CD4-positive, alpha-beta T cell (primary cell): ENCODE measurements at places on chromosomes 11 and 22. TPM values are rescaled to one million over a fixed set of nuclear protein-coding genes. Genes with fewer than 3 reads are reported as not detected.

The DLG2 gene
- total RNA-seq = 2.1 TPM

The BARX2 gene
- total RNA-seq = not detected

The KREMEN1 gene
- not detected for total RNA-seq

The ZNF280B gene
- total RNA-seq = 1.0 TPM

DNA sequence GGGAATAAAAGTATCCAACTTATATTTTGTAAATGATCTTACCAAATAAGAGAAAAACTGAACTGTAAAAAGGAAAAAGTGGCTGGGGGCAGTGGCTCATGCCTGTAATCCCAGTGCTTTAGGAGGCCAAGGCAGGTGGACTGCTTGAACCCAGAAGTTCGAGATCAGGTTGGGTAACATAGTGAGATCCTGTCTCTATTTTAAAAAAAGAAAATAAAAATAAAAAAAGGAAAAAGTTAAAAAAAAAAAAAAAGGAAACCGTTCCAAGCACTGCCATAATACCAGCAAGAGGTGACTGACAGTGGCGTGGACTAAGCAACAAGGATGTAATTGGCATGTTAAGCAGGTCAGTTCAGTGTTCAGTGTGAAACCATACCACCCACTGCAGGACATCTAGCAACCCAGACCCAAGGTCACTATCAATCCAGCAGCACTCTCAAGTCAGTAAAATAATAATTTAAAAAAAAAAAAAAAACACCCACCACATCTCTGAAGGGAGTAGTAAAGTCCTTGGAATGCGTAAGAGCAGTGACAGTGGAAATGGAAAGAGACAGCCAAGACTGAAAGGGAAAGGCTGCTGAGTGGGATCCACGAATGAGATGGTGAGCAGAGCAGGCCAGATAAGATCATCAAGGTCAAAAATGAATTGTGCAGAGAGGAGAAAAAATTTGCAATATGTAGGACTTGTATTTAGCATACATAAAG is 43.6 kb downstream of the MAPK1 start:
- no peaks in the 10 kb centered on the region for H3K27me3 ChIP-seq
- peaks cover 2% of the 10 kb centered on the region for H3K36me3 ChIP-seq
- no peak overlapping the region for H3K4me3 ChIP-seq
- no peak overlapping the region for H3K27ac ChIP-seq
- DNase-seq = no peak

GRCh38 chr22:29147331-29147899 is 58.3 kb upstream of the EMID1 start:
- DNase-seq = no peak
- no peak overlapping the region for H3K27ac ChIP-seq
- no peaks in the 10 kb centered on the region for H3K36me3 ChIP-seq

DNA sequence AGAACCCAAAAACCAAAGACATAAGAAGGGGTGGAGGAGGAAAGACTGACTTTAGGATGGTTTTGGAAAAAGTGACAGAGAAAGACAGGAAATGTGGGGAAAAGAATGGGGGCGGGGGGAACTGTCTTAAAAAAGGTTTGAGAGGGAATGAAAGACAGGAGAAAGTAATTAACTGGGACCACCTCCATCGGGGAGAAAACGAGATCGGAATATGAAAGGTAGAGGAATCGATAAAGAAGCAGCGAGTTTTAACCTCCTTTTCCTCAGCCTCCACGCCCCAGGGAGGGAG is 524 bp downstream of the MTMR2 start:
- H3K4me3 ChIP-seq = peak overlapping the region; percentile 98
- peaks cover 9% of the 10 kb centered on the region for H3K4me1 ChIP-seq
- no peaks in the 10 kb centered on the region for H3K27me3 ChIP-seq
- H3K27ac ChIP-seq = peak overlapping the region; percentile 77

- H3K27me3 ChIP-seq = no peaks in the 10 kb centered on the region
- H3K36me3 ChIP-seq = no peaks in the 10 kb centered on the region
- H3K27ac ChIP-seq = no peak overlapping the region
- no peak for DNase-seq
Measured at GRCh38 chr11:45384711-45385241, 98.6 kb upstream of the SYT13 start.

DNA sequence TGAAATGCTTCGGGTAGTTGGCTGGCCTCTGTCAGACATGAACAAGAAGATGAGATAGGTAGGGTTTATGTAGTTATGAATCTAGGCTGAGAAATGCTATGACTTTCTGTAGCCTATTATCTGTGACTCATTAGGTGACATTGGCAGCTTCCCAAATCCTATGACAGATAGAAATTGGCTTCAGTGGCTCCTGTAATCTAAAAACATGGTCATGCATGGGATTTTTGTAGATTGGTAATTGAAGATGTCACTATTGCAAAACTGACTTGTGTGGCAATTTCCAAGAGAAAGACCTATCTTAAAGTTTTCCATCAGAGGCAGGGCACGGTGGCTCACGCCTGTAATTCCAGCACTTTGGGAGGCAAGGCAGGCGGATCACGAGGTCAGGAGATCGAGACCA is 29.4 kb upstream of the GRIK4 start:
- no peak overlapping the region for H3K4me3 ChIP-seq
- DNase-seq = no peak
- H3K27me3 ChIP-seq = no peaks in the 10 kb centered on the region
- H3K36me3 ChIP-seq = no peaks in the 10 kb centered on the region

DNA sequence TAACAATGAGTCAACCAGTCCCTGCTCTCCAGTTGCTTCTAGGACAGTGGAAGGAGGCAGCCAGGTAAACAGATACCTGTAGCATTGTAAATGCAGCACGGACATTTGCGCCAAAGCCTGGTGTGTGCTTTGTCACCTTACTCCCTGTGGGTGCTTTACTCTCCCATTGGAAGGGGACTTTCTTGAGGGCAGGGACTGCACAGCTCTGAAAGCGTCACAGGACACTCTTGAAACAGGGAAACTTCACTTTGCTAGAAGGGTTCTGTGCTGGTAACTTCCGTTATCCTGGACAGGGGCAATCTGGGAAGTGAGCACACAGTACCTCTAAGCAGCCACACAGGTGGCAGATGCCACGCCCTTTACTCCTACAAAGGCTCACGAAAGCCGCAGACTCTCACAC is 99.8 kb downstream of the MYO18B start:
- H3K36me3 ChIP-seq = no peaks in the 10 kb centered on the region
- no peak overlapping the region for H3K4me3 ChIP-seq
- H3K27ac ChIP-seq = no peak overlapping the region
- no peaks in the 10 kb centered on the region for H3K27me3 ChIP-seq
- no peaks in the 10 kb centered on the region for H3K4me1 ChIP-seq

DNA sequence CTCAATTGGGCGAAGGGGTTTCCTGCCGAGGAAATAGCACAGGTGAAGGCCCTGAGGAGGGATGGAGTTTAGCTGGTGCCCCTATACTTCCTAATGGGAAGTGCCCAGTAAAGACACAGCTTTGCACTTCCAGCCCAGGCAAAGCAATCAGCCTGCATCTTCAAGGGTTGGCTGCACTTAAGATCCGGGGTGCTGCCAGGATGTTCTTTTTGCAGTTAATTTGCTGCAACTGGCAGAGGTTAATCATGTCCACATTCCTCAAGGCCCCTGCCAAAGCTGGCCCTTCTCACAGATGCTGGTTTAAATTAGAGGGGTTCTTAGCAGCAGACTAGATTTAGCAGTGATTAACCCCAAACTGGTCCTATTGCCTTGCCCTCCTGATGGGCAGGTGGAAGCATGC is 137.7 kb upstream of the NAV2 start:
- H3K4me1 ChIP-seq = no peaks in the 10 kb centered on the region
- DNase-seq = no peak
- no peaks in the 10 kb centered on the region for H3K36me3 ChIP-seq
- H3K27ac ChIP-seq = no peak overlapping the region

DNA sequence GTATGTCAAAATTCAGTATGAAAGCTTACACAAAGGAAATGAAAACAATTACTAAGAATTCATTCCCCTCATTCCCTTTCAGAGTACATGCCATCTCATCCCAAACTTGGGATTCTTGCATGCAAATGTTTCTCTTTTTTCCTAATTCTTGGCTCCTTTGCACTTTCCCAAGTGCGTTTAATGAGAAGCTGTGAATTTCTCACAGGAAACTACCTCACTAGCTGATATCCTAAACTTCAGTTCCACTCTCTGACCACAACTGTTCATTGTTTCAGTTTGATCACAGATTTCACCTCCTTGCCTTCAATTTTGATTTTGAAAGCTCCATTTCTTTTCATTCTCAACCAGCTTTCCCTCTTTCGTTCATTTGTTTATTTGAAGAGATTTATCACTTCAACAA is 5.9 kb upstream of the ARL14EP start:
- no peaks in the 10 kb centered on the region for H3K36me3 ChIP-seq
- no peak overlapping the region for H3K27ac ChIP-seq
- H3K4me1 ChIP-seq = no peaks in the 10 kb centered on the region
- no peaks in the 10 kb centered on the region for H3K27me3 ChIP-seq
- no peak overlapping the region for H3K4me3 ChIP-seq
- DNase-seq = no peak

GRCh38 chr11:44104481-44105294 is 9.2 kb downstream of the EXT2 start:
- H3K4me3 ChIP-seq = no peak overlapping the region
- no peak overlapping the region for H3K27ac ChIP-seq
- no peak for DNase-seq
- peaks cover 10% of the 10 kb centered on the region for H3K36me3 ChIP-seq
- no peaks in the 10 kb centered on the region for H3K4me1 ChIP-seq

GRCh38 chr11:72924568-72925190 is 110.5 kb downstream of the ATG16L2 start:
- peaks cover 7% of the 10 kb centered on the region for H3K36me3 ChIP-seq
- no peak for DNase-seq
- no peak overlapping the region for H3K4me3 ChIP-seq
- no peak overlapping the region for H3K27ac ChIP-seq
- no peaks in the 10 kb centered on the region for H3K27me3 ChIP-seq
- no peaks in the 10 kb centered on the region for H3K4me1 ChIP-seq

- no peaks in the 10 kb centered on the region for H3K27me3 ChIP-seq
- H3K4me1 ChIP-seq = no peaks in the 10 kb centered on the region
- DNase-seq = no peak
- H3K4me3 ChIP-seq = no peak overlapping the region
- H3K36me3 ChIP-seq = peaks cover 18% of the 10 kb centered on the region
Measured at GRCh38 chr11:44193856-44194255, 98.4 kb downstream of the EXT2 start.

DNA sequence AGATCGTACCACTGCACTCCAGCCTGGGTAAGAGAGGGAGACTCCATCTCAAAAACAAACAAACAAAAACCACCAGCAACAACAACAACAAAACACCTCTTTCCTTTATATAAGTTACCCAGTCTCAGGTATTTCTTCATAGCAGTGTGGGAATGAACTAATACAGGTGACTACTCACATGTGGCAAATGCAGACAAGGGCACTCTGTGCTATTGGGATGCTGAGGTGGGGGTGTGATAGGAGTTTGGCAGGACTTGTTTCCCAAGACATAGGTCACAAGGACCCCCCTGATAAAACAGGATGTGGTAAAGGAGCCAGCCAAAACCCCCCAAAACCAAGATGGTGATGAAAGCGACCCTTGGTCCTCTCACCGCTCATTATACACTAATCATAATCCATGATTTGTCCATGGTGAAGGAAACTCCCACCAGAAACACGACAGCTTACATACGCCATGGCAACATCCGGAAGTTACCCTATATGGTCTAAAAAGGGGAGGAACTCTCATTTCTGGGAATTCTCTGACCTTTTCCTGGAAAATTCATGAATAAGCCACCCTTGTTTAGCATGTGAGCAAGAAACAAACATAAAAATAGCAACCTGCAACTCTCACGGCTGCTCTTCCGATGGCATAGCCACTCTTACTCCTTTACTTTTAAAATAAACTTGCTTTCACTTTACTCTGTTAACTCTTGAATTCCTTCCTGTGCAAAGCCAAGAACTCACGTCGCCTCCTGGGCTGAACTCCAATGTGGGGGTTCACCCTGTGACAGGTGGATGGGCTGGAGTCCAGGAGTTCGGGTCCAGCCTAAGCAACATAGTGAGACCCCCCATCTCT is 18.8 kb upstream of the INCENP start:
- H3K27me3 ChIP-seq = no peaks in the 10 kb centered on the region
- H3K27ac ChIP-seq = peak overlapping the region; percentile 21
- H3K4me3 ChIP-seq = peak overlapping the region; percentile 40
- peaks cover 15% of the 10 kb centered on the region for H3K4me1 ChIP-seq
- DNase-seq = no peak

GRCh38 chr11:554428-555226 is 5.9 kb downstream of the LMNTD2 start:
- no peaks in the 10 kb centered on the region for H3K36me3 ChIP-seq
- H3K27ac ChIP-seq = no peak overlapping the region
- peak overlapping the region; percentile 48 for H3K4me3 ChIP-seq
- H3K4me1 ChIP-seq = peaks cover 30% of the 10 kb centered on the region
- peak; percentile 74 for DNase-seq
- H3K27me3 ChIP-seq = no peaks in the 10 kb centered on the region

DNA sequence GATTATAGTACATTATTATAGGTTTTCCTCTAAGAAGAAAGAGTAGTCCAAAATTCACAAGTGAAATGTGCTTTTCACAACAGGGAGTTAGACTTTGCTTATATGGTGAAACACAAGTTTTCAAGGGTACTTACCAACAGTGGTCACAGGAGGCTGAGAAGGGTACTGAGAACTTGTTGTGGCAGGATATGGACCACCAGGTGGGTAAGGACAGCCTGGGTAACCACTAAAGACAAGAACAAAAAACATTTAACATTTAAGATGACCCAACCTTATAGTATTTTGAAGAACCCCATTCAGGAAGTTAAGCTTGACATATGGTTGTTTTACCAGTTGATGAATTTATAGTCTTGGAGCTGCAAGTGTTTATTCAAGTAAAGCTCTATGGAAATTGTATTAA is 24.4 kb downstream of the TSG101 start:
- no peak overlapping the region for H3K27ac ChIP-seq
- DNase-seq = no peak
- H3K4me3 ChIP-seq = no peak overlapping the region

DNA sequence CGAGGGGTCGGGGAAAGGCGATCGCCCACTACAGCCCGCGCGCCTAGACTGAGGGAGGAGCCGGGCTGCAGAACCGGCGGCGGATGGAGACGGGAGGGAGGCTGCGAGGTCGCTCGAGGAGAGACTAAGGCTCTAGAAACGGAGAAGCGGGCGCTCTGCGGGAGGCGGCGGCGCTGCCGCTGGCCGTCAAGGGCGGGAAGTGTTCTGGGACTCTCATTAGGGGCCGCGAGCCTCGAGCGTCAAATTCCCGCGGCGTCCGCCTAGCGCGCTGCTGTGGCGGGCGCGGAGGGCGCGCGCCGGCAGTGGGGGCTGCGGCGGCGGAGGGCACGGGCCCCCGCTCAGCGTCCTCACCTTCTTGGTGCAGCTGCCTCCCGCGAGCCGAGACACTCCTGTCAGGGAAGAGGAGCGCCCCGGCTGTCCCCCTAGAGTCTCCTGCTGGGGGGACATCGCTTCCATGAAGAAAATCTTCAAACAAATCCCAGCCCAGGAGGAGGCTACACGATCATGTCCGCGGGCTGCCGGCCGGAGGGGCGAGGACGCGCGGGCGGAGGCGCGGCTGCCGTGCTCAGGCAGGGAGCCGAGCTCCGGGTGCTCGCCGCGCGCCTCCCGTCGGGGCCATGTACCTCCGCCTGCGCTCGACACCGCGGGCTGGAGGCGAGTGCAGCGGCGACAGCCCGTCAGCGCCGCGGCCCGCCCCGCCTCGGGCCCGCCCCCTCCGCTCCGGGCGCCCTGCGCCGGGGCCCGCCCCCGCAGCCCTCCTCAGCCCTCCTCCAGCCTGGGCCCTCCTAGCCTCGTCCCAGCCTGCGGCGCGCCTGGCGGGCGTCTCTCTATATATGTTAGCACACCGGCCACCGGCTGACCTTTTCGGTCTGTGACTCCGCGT is at the start of gene ARHGAP20:
Gene ARHGAP20, minus strand, starts transcription at position 662 of the 883 bp plus-strand sequence. Its CDS starts 206 bp downstream, at position 456.
- H3K36me3 ChIP-seq = no peaks in the 10 kb centered on the region
- DNase-seq = peak; percentile 56
- peaks cover 33% of the 10 kb centered on the region for H3K27me3 ChIP-seq
- H3K27ac ChIP-seq = no peak within 1 kb of the TSS
- H3K4me1 ChIP-seq = peaks cover 18% of the 10 kb centered on the region
